HT1080 (cell line): ENCODE measurements at places on chromosomes 1 and 21.

DNA sequence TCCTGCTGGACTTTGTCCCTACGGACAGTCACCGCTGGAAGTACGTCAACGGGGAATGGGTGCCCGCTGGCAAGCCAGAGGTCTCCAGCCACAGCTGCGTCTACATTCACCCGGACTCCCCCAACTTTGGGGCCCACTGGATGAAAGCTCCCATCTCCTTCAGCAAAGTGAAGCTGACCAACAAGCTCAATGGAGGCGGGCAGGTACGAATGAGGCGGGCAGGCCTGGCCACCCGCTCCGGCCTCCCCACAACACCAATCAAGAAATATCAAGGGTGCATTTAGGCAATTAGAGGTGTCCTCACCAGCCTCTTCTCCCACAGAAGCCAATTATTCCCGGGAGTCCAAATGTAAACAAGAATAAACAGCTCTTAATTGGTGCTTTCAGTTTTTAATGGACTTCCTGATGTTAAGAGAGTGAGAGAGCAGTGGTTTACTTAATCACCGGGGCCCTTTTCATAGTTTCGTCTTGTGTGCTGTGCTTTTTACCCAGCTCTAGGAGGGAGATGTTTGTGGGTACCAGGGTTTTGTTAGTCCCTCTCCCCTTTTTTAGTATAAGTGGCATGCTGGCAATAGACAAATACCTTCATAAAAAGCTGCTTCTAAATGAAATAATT is 10.7 kb downstream of the TBX19 start:
- DNase-seq: no peak

- DNase-seq: no peak
Measured at GRCh38 chr1:186904361-186904760, 75.6 kb downstream of the PLA2G4A start.

- no peak for DNase-seq
Measured at GRCh38 chr1:17559615-17560419, 20.3 kb downstream of the ARHGEF10L start.

DNA sequence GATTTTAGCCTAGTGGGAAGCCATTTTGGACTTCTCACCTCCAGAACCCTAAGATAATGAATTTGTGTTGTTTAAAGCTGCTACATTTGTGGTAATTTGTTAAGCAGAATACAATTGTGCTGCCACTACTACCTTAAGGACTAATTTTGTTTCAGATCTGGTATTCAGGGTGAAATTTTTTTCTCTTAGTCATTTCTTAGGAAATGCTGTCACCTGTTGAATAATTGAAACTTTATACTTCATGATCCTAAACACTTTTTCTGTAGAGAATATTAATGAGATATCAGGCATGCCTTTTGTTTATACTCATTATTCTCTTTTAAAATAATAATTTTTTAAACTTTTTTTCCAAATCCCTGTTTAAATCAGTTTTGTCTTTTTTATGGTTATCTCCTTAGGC is 246.8 kb downstream of the TGFB2 start:
- no peak for DNase-seq

GRCh38 chr1:51284487-51284954 is 45.8 kb downstream of the TTC39A start:
- DNase-seq: peak; percentile 28
